Globus pallidus (tissue), 1 donor: ENCODE measurements at places on chromosomes 12 and 14.
A peak's percentile ranks its signal among the peaks of the same experiment; 100 is the strongest.

GRCh38 chr14:96876747-96877146 is 79.6 kb downstream of the VRK1 start:
- DNase-seq: no peak

DNA sequence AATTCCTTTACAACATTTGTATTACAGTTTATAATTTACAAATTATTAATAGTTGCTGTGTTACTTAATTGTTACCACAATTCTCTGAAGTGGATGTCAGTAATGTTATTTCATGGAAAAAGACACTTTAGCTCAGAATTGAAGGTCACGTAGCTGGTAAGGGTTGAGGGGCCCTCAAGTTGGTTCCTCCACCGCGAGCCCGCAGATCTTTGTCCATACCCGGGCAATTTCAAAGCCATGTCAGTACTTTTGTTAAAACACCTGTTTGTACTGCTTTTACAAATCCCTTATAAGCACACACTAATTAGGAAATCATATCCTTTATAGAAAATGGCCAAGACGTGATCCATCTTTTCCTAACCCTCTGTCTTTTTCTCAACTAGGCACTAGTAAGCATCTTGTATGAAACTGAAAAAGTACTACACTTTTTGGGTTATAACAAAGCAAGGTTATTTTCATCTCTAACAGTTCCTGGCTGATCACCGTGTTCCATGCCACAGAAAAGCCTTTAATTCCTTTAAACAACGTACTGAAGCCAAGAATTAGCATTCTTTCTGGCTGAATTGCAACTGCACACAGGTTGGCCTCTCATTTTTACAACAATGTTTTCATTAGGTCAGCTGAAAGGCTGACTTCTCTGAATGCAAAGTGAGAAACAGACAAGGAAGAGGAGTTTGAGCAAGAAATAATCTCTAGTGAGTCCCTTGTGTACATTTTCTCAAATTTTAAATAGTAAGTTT is 76.1 kb downstream of the CNTN1 start:
- DNase-seq: peak; percentile 57

- DNase-seq: peak; percentile 57
These were observed 1.5 kb downstream of the CALM1 start for GRCh38 chr14:90398315-90398839.

GRCh38 chr12:66320996-66321395 is 18.7 kb downstream of the HELB start:
- no peak for DNase-seq

GRCh38 chr12:76108356-76108755 is 23.9 kb upstream of the NAP1L1 start:
- DNase-seq: no peak

- no peak for DNase-seq
These were observed 25.8 kb downstream of the SLC39A9 start for GRCh38 chr14:69424149-69424923.

DNA sequence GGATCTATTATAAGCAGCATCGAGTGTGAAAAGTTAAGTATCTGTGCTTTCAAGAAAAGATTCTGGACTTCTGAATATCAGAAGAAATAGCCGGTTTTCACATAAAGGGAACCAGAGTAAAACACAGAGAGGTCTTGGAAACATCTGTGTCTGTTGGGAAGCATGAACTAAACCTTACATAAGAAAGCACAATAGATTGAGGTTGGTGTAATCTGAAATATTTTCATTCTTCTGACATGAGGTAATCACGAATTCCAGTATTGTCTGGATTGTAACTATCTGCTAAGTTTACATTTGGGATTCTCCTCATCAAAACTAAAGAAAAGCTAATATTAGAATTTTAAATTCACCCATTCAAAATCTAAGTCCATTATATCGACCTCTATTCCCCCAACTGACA is 161.3 kb downstream of the CPNE8 start:
- no peak for DNase-seq

GRCh38 chr14:32319368-32320049 is 9.6 kb upstream of the AKAP6 start:
- DNase-seq: no peak

DNA sequence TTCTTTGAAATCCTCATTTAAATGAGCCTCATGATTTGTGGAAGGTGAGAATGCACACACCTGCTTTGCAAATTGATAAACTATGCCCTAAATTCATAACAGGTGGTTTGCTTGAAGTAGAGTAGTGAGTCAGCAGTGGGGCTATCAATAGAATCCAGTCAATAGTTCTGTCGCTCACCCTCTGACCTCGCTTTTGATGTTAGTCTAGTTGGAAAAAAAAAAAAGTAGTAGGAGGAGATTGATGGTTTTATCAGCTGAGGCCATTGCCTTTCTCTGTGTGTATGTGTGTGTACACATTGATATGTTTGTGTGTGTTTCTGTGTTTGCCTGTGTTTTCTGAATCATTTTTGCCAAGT is 267.3 kb downstream of the SNAPC1 start:
- no peak for DNase-seq

- DNase-seq: no peak
These were observed 75.4 kb downstream of the KNTC1 start for GRCh38 chr12:122602456-122602855.

GRCh38 chr14:72499746-72500145 is 394.2 kb downstream of the DPF3 start:
- DNase-seq: no peak

GRCh38 chr12:238736-239398 is 23.8 kb downstream of the SLC6A13 start:
- no peak for DNase-seq

DNA sequence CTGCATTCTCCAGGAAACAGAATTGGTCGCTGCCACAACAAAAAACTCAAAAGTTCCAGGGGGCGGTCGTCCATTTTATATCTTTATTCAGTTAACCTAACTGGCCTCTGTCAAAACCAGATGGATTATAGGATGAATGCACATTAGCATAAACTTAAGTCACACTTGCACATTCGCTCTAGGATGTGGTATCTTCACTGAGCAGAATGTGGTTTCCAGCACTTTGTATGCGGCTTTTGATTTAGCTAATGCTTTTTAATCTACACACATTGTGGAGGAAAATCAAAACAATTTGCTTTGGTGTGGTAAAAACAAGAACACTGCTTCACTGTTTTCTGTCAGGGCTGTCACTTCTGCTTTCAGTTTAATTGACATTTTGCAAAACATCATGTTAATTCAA is 4.5 kb downstream of the TAS2R50 start:
- no peak for DNase-seq

- no peak for DNase-seq
These were observed 77.7 kb upstream of the KCNJ8 start for GRCh38 chr12:21852251-21852650.

DNA sequence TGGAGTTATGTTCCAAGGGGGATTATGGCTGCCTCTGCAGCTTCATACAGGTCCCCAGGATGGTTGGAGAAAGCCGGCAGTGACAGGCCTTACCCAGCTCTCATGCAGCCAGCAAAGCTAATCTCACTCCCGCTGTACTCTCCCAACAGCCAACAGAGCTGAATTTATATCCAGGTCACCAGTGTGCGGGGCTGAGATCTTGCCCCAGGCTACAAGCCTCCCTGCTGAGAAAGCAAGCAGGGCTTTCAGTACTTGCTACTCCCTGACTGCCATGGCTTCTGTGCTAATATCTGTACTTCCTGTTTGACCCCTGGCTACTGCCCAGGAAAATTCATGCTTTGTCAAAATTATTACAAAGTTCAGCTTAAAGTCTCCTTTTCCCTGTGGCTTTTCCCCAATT is 92.9 kb downstream of the ATP23 start:
- DNase-seq: no peak

- DNase-seq: no peak
These were observed 1.1 kb downstream of the JAG2 start for GRCh38 chr14:105167303-105168092.

DNA sequence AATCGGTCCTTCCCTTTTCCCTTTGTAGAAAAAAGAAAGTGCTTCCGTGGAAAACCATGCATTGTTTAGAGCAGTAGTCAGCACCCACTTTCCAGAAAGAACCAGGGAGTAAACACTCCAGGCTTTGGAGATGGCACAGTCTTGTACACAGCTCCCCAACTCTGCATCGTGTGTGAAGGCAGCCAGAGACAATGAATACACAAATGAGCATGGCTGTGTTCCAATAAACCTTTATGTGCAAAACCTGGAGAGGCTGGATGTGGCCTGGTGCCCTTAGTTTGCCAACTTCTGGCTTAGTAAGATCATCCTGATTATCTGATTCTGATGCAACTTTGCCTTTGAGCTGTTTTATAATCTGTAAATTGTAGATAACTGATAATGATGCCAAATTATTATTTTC is 463.4 kb upstream of the TMEM132C start:
- peak; percentile 27 for DNase-seq

DNA sequence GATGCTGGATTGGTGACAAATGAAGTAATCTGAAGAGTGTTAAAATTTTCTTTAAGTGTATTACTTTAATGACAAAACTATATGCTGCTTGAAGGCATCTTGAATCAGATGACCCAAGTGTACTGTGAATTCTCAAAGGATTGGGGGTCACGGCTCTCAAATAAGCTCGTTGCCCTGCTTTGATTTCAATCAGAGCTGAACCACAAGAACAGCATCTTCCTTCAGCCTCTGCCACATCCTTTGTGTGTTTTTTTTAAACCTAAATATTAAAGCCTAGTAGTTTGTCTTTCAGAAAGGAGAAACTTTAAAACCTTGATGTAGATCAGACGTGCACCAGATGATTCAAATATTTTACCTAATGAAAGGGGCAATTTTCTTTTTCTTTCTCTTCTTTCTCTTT is 11.7 kb downstream of the ELK3 start:
- no peak for DNase-seq

- DNase-seq: no peak
These were observed 151.1 kb downstream of the DPF3 start for GRCh38 chr14:72742838-72743195.

DNA sequence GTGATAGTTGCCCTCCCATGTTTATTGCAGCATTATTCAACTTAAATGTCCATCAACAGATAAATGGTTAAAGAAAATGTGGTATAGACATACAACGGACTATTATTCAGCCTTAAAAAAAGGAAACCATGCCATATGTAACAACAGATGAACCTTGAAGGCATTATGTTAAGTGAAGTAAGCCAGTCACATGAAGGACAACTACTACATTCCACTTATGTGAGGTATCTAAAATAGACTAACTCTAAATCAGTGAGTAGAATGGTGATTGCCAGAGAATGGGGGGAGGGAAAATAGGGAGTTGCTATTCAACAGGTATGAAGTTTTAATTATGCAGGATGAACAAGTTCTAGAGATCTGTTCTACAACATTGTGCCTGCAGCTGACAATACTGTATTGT is 10.1 kb downstream of the PCNX4 start:
- DNase-seq: no peak

GRCh38 chr14:53879022-53879686 is 77.5 kb downstream of the BMP4 start:
- no peak for DNase-seq

DNA sequence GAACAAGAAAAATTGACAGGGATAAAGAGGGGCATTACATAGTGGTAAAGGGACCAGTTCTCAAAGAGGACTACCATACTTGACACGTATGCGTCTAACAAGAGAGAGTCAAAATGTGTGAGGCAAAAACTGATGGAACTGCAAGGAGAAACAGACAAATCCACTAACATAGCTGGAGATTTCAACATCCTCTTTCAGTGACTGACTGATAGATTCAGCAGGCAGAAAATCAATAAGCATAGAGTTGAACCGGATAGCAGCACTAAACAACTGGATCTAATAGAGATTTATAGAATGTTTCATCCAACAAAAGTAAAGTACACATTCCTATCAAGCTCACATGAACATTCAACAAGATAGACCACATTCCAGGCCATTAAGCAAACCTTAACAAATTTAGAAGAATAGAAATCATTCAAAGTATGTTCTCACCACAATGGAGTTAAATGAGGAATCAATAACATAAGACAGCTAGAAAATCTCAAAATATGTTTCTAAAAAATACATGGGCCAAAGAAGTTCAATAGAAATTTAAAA is 16.1 kb upstream of the CRACR2A start:
- no peak for DNase-seq

GRCh38 chr12:109447482-109447881 is 29.6 kb downstream of the KCTD10 start:
- DNase-seq: no peak

DNA sequence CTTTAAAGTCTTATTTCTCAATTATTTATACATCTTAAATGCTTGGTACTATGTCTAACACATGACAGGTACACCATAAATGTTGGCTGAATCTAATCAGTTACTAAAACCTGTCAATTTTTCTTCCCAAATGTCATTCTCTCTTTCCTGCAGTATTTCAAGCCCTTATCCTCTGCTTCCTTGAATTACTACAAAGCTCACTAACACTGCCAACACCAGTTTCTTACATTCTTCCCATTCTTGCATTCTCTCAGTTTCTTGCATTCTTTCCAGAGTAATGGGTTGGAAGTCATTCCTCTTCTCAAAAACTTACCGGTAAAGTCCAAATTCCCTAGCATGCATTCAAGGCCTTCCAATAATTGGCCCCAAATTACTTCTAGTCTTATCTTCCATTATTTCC is 9.6 kb upstream of the SMARCC2 start:
- no peak for DNase-seq

DNA sequence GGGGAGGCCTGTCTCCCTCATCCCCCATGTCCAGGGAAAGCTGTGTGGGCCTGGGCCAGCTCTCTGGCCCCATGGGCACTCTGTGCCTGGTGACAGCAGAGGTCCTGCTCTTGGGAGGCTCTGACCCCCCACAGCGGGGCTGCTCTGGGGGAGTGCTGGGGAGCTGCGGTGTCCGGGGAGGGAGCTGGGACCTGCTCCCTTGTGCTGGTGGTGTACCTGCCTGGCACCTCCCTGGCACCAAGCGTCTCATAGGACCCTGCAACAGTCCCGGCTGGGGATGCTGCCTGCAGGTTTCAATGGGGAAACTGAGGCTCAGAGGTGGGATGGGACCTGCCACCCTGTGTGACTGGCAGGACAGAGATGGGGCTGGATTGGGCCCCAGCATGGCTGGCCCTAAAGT is 111.3 kb downstream of the KIF26A start:
- DNase-seq: no peak

DNA sequence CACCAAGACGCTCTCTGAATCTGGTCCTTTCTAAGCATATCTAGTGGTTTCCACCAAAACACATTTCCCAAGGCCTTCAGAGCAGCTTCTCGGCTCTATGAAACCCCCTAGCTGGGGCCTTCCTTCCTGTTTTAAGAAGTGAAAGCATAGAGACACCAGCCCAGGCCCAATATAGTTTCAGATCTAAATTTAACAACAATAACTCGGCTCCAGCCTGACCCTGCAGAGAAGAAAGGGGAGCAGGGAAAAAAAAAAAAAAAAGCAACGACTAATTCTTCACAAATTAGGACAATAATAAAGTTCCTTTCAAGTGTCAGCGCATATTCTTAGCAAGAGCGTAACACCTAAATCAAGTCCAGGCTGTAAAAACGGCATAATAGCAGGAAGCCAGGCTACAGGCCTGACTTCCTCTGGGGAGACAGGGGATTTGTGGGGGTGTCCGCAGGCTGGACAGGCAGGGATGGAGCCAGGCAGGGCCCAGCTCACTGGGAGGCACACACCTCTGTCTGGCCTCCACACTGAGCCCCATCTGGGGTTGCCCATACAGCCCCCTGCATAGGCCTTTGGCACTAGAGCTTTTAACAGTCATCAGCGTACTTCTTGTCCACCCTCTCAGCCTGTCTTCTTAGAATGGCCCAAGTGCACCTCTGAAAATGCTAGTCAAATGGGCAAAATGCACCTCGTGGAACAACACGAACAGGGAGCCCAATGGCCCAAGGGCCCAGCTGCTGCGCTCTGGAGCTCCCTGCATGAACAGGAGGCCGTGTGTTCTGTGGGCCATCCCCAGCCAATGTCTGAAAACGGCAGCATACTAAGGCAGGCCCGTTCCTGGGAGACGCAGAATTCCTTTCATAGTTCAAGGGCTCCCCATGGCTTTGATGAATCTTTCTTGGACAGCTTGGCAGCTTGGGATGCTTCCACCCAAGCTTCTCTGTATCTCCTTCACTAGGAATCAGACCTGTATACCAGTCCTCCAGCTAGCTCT is 772.9 kb downstream of the MED13L start:
- peak; percentile 51 for DNase-seq
